ENCODE measurements at places on chromosomes 7 and 10.

GRCh38 chr7:99170730-99171074 is 26.8 kb upstream of the SMURF1 start:
- DNase-seq, result no peak

- DNase-seq, result no peak
Observed at GRCh38 chr10:75202321-75203045, 8.1 kb upstream of the VDAC2 start.

- DNase-seq, result no peak
Observed at GRCh38 chr10:120429395-120429794, 27.6 kb upstream of the PLPP4 start.

- DNase-seq, result no peak
Observed at GRCh38 chr10:115001506-115002381, 63.7 kb downstream of the TRUB1 start.

GRCh38 chr7:150910996-150911422 is 58.7 kb downstream of the AOC1 start:
- no peak for DNase-seq

DNA sequence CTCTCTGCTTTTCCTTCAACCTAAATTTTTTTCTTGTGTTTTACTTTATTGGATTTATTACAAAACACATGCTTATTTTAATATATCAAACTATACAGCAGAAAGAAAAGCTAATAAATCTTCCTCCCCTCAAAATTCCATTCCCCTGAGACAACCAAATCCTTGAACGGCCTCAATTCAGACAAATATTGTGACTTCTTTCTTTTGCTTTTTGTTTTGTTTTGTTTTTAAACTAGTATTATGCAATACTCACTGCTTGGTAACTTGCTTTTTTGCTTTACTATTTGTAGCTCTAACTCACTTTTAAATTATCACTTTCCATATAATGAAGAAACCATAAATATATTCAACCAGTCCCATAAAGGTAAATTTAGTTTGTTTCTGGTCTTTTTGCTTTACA is 59.4 kb upstream of the CDK1 start:
- DNase-seq, result no peak

DNA sequence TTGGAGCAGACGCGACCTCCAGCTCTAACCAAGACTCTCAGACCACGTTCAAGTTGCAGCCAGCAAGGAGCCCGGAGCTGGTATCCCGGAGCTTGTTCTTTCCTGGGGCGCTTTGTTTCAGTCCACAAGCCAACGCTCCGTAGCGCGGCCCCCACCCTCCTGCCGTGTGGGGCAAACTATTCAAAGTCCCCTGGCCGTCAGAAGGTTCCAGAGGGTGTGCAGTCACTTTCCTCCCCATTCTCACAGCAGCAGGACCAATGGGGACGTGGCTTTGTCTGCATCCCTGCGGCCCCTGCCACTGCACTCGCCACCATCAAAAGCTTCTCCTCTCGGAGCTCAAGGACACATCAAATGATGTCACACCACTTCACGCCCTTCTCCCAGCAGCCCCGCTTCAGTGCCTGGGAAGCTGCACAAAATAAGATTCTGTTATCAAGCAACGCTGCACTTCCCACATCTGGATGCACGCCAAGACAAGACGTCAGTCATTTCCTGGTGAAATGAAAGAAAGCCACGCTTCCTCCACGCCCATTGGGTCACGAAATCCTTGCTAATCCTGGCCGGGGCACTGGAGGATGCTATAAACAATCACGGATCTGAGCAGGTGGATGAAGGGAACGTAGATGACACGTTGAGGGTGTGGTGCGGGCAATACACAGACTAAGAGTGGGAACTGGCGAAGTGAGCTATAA is 348.2 kb downstream of the PTPRN2 start:
- no peak for DNase-seq

GRCh38 chr7:70474639-70475234 is 657.2 kb upstream of the GALNT17 start:
- DNase-seq, result no peak

DNA sequence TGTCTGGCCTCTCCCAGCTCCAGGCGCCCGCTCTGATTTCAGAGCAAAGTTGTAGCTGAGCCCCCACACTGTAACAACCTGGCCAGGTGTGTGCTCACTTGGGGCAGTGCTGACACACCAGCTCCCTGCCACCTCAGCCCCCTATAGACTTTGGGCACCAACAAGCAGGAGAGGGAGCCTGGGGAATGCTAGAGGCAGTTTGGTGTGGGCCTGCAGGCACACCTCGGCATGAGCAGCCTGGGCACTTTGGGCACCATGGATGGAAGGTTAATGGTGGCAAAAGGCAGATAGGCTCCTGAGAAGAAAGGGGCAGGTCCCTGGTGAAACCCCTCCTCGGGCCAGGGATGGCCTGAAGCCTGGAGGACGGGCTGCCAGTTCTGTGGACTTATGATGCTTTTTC is 212.7 kb upstream of the GNAI1 start:
- DNase-seq, result no peak

DNA sequence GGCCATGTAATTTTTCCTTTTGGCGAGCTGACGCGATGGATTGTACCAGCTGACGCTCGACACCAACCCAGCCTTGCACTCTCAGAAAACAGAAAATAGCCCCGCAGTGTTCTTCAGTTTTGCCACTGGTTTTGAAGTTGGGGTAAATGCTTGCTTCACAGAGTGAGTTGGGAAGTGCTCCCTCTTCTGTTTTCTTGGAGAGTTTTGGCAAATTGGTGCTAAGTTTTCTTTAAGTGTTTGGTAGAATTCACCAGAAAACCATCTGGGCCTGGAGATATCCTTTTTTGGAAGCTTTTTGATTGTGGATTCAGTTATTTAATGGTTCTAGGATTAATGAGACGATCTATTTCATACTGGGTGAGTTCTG is 252.8 kb downstream of the ELFN1 start:
- DNase-seq, result no peak

GRCh38 chr10:78288663-78289062 is 255.0 kb downstream of the RPS24 start:
- DNase-seq, result no peak

DNA sequence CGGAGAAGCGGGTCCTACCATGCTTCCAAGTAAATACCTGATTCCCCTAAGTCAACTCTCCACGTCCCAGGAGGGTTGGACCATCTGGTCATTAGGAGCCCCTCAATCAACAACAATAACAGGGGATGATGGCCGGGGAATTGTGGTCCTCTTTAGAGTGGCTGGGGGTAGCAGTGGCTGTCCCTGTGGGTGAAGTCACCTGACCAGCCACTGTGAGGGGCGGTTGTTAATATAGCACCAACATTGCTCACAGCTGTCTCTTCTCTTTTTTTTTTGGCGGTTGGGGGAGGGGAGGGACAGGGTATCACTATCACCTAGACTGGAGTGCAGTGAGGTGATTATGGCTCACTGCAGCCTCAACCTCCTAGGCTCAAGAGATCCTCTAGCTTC is 67.9 kb downstream of the SPDYE5 start:
- DNase-seq, result no peak

GRCh38 chr7:55013851-55014250 is 5.0 kb upstream of the EGFR start:
- no peak for DNase-seq

- DNase-seq, result no peak
Observed at GRCh38 chr10:97914837-97915211, 65.2 kb downstream of the GOLGA7B start.

- no peak for DNase-seq
Observed at GRCh38 chr7:38855867-38856266, 53.1 kb downstream of the VPS41 start.

DNA sequence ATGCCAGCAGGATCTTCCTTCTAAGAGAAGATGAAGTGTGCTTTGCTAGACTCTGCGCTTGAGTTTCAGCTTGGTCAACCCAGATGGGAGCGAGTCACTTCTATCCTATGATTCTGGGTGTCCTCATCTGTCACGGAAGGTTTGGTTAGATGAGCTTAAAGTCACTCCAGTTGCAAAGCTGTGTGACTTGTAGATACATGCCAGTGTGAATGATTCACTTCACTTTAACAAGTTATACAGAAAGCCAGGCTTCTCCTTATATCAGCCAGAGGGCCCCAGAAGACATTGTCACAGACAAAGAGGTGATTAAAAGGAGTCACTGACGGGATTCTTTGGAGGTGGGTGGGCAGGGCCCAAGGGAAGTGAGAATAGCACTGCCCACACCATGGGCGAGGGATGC is 122.6 kb upstream of the PFKP start:
- DNase-seq, result no peak

- no peak for DNase-seq
Observed at GRCh38 chr10:62637249-62638061, 167.1 kb upstream of the ADO start.

- no peak for DNase-seq
Observed at GRCh38 chr7:29254591-29254990, 60.0 kb downstream of the CHN2 start.

- peak; percentile 12 for DNase-seq
Observed at GRCh38 chr7:126700807-126701604, 551.7 kb downstream of the GRM8 start.

DNA sequence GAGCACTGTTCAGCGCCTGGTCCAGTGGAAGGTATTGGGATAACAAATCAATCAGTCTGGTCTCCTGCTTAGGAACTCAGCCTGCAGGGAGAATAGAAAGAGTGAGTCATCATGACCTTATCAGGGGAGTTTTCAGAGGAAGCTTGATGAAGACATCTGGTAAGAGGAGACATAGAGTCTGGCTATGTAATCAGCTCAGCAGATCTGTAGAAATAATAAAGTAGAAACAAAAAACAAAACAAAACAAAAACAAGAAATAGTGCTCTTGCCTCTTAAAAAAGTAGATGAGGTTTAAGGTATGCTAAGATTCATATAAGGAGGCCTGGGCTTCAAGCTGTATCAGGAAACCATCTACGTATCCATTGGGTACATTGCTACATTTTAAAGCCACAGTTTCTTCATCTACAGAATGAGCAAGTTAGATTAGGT is 14.4 kb downstream of the TAS2R41 start:
- no peak for DNase-seq

DNA sequence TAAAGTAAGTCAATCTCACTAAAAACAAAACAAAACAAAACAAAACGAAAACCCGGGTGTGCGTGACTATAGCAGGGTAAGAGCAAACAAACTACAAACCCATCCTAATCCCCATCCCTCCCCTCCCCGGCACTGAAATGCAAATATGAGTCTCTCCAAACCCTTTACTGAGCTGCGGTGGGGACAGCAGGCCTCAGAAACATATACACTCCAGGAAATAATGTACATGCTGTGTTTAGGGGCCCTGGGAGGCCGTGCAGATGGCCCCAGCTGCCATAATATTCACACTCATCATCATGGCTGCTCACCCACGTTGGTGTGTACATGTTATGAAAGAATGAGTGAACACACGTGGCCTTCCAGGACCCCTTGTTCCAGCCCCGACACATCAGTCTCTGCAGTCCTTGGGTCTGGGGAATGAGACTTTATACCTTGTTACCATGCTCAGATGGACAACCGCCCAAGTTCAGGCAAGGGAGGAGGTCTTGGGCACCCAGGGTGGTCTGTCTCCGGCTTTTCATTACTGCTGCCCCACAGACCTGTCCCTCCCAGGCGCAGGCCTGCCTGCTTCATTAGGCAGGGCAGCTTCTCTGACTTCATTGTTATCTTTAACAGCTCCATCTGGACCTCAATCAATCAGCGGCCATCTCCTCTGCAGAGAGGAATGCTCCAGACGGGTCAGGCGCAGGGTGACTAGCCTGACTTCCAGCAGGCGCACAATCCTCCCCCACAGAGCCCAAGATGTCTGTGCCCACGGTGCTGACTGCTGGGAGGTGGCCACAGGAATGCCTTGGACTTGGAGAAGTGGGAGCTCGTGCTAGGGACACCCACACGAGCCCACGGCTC is 20.6 kb downstream of the HSPA12A start:
- DNase-seq, result no peak

GRCh38 chr7:134813663-134814396 is 34.4 kb downstream of the CALD1 start:
- no peak for DNase-seq

GRCh38 chr10:103449208-103450144 is 2.7 kb downstream of the CALHM2 start:
- DNase-seq, result no peak
